ENCODE measurements at places on chromosomes 7 and 10. TPM values are rescaled to one million over a fixed set of nuclear protein-coding genes. Genes with fewer than 3 reads are reported as not detected.

Gene NPSR1
- total RNA-seq = not detected

Gene TMEM130
- total RNA-seq = not detected

Gene PTN
- 15.3 TPM for total RNA-seq

Gene MBL2
- total RNA-seq = not detected

Gene FLNC
- total RNA-seq = 274 TPM

Gene BEND7
- total RNA-seq = 0.29 TPM

Gene FAM20C
- total RNA-seq = 71.2 TPM

Gene SFTPA1
- not detected for total RNA-seq

Gene FRAT2
- 4.9 TPM for total RNA-seq

Gene ANKRD61
- total RNA-seq = not detected

Gene MYPN
- 11.0 TPM for total RNA-seq

Gene PNLIPRP2
- not detected for total RNA-seq

Gene MORN4
- total RNA-seq = 18.4 TPM

Gene DIP2C
- 14.4 TPM for total RNA-seq

Gene C10orf105
- not detected for total RNA-seq

Gene MICALL2
- 26.2 TPM for total RNA-seq

Gene PALD1
- total RNA-seq = under 0.01 TPM

Gene GPC2
- total RNA-seq = 0.18 TPM

Measured in myometrial cell (primary cell).